IgD-negative memory B cell (primary cell): ENCODE measurements at places on chromosomes 2 and 18. TPM values are rescaled to one million over a fixed set of nuclear protein-coding genes. Genes with fewer than 3 reads are reported as not detected.

SCG2 gene
- not detected for polyA plus RNA-seq

ST8SIA3 gene
- polyA plus RNA-seq: not detected

CDH2 gene
- not detected for polyA plus RNA-seq

CGREF1 gene
- polyA plus RNA-seq: not detected

SCYGR4 gene
- polyA plus RNA-seq: not detected

C1QL2 gene
- not detected for polyA plus RNA-seq

STK25 gene
- 90.5 TPM for polyA plus RNA-seq

MARCHF4 gene
- not detected for polyA plus RNA-seq

LRRC30 gene
- polyA plus RNA-seq: not detected

CFAP53 gene
- not detected for polyA plus RNA-seq

UGT1A4 gene
- not detected for polyA plus RNA-seq

ZNF521 gene
- polyA plus RNA-seq: not detected

FOXD4L1 gene
- not detected for polyA plus RNA-seq

CCDC85A gene
- polyA plus RNA-seq: 0.15 TPM

GPAT2 gene
- 8.6 TPM for polyA plus RNA-seq

GLI2 gene
- polyA plus RNA-seq: not detected

CLK1 gene
- polyA plus RNA-seq: 83.8 TPM

NABP1 gene
- 12.4 TPM for polyA plus RNA-seq

ANO7 gene
- not detected for polyA plus RNA-seq

NEU4 gene
- not detected for polyA plus RNA-seq

GCKR gene
- polyA plus RNA-seq: not detected

SLC4A3 gene
- not detected for polyA plus RNA-seq

IL36RN gene
- polyA plus RNA-seq: not detected
